ENCODE measurements at places on chromosomes 3 and 15.

DNA sequence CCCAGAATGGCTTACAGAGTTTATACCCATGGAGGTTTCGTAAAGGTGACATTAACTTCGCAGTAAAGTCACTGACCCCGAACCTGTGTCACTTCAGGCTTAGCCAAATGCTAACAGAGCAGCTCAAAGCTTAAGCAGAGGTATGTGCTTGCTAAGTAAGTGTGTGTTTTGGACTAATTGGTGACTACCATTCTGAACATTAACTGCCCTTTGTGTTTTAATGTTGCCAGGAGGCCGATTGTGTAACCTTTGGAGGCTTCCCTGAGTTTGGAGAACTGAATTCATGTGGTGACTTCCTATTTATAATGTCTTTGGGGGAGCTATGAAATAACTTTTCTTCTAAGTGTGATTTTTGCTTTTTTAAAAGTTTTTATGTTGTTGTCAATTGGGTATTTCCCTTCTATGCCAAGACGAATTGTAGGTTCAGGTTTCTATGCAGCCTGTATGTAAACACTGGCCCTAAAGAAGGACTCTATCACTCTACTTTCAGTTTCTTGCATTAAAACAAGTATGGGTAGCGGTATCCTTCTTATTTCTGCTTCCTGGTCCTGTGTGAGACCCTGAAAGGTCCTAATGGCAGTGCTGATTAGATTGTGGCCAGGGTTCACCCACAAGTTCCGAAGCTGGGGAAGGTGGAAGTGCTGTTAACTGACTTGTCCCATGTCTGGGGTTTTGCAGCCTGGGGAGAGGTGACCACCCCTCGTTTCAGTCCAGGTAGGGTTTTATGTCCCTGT, 86.3 kb downstream of the IGF1R start:
- no peak for DNase-seq

- DNase-seq = no peak
Observed at GRCh38 chr3:46948830-46949671, 27.5 kb downstream of the CCDC12 start.

- no peak for DNase-seq
Observed at GRCh38 chr15:59722037-59722436, 32.9 kb upstream of the BNIP2 start.

DNA sequence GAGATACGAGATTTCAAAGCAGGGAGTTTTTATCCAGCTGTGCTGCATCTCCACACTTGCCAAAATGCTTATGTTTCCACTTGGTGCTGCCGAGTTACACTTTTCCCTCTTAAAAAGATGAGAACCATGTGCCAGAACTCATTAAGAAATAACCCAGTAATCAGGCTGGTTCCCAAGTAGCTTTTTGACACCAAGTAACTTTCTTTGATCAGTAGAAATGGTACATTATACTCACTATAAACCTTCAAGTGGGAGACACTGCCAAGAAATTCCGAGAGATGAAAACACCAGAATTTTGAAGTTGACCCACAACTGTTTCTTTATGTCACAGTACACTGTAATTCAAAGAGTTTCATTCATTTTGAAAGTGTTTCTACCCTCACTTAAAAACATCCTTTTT, 164.6 kb upstream of the CCDC54 start:
- no peak for DNase-seq
